ENCODE measurements at places on chromosomes 7 and 10. TPM values are rescaled to one million over a fixed set of nuclear protein-coding genes. Genes with fewer than 3 reads are reported as not detected.

Gene HMX2
- not detected for total RNA-seq

- no peak overlapping the region for H3K27ac ChIP-seq
- H3K36me3 ChIP-seq = peaks cover 3% of the 10 kb centered on the region
- no peak for DNase-seq
- H3K4me3 ChIP-seq = no peak overlapping the region
- peaks cover 13% of the 10 kb centered on the region for H3K27me3 ChIP-seq
- H3K4me1 ChIP-seq = no peaks in the 10 kb centered on the region
Observed at GRCh38 chr10:120186506-120186905, 270.5 kb upstream of the PLPP4 start.

DNA sequence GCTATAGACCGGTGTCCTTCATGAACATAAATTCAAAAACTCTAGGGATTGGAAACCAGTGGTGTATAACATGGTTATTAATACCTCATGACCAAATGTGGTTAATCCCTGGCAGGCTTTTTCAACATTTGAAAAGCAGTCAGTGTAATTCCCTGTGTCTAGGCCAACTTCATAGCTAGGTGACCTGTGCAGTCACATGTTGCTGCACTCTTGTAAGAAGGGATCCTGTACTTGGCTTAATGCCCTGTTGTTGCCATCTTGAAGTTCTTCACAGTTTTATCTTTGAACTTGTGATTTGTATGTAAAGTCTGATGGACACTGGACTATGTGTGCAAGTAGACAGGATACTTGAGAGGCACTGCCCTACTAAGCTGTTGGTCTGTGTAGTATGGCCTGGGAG, 39.7 kb downstream of the ZNF33A start:
- H3K36me3 ChIP-seq = peaks cover 14% of the 10 kb centered on the region
- no peaks in the 10 kb centered on the region for H3K4me1 ChIP-seq
- no peak overlapping the region for H3K4me3 ChIP-seq
- no peak overlapping the region for H3K27ac ChIP-seq
- DNase-seq = no peak
- no peaks in the 10 kb centered on the region for H3K27me3 ChIP-seq

DNA sequence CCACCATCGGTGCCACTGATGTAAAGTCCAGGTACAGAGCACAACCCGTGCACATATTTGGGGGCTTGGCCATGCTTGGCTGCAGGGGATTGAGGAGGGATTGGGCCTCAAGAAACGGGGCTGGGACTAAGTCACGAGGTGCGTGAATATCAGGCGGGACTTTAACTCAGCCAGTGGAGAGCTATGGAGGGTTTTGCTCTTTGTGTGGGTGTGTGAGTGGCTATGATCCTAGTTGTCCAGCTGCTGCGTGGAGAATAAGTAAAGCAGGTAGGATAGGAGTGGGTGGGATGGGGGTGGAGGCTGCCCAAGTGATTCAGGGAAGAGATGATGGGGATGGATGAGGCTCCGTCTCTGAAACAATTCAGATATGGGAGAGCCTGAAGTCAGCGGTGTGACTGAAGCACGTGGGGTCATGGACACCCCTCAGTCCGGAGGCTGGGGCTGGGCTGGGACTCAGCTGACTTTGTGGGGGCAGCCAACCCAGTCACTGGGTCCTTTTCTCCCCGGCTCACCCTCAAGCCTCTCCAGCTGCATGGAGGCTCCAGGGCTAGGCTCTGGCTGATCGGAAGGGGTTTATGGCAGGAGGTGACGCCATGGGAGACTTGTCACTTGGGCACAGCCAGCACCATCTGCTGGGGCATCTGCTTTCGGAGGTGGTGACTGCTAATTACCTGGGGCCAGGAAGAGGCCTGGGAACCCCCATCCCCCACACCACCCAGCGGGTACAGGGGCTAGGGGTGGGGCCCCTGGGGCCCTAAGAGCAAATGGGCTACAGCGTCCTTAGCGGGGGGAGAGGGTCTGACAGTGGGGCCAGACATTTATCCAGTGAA, 1.7 kb upstream of the LFNG start:
- peaks cover 26% of the 10 kb centered on the region for H3K4me1 ChIP-seq
- no peaks in the 10 kb centered on the region for H3K27me3 ChIP-seq
- no peak for DNase-seq
- H3K36me3 ChIP-seq = peaks cover 4% of the 10 kb centered on the region
- peak overlapping the region; percentile 83 for H3K4me3 ChIP-seq

DNA sequence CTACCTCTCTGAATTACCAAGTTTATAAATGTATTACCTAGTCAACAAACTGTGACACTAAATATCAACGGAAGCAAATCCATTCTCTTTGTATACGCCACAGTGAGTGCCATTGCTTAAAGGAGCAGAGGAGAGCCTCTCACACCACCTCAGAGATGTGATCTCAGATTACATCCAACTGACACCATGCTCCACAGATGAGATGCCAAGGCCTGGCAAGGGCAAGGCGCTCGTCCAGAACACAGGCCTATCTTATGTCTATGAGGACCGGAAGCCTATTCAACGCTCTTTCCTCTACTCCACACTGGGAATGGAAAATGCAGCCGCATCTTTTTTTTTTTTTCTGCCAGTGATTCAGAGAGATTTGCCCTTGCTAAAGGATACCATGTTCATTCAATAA, 11.4 kb downstream of the PDIA4 start:
- no peak for DNase-seq
- no peaks in the 10 kb centered on the region for H3K27me3 ChIP-seq
- no peak overlapping the region for H3K4me3 ChIP-seq
- H3K27ac ChIP-seq = no peak overlapping the region
- peaks cover 9% of the 10 kb centered on the region for H3K36me3 ChIP-seq

Gene TMEM229A
- total RNA-seq = not detected

DNA sequence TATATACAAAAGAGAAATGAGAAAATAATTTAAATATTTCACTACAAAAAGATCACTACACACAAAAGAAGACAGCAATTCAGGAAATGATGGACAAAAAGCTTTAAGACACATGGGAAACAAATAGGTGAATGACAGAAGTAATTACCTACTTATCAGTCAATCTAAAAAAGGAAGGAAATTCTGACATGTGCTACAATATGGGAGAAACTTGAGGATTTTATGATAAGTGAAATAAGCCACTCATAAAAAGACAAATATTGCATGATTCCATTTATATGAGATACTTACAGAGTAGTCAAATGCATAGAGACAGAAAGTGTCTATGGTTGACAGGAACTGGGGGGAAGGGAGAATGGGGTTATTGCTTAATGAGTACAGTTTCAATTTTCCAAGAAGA, 339.2 kb downstream of the CALN1 start:
- H3K27ac ChIP-seq = no peak overlapping the region
- H3K4me3 ChIP-seq = no peak overlapping the region
- H3K27me3 ChIP-seq = no peaks in the 10 kb centered on the region
- H3K4me1 ChIP-seq = no peaks in the 10 kb centered on the region
- no peak for DNase-seq
- H3K36me3 ChIP-seq = no peaks in the 10 kb centered on the region

- peaks cover 11% of the 10 kb centered on the region for H3K4me1 ChIP-seq
- peaks cover 2% of the 10 kb centered on the region for H3K36me3 ChIP-seq
Observed at GRCh38 chr7:117053432-117053831, 100.1 kb downstream of the ST7 start.

GRCh38 chr7:69687739-69688433, 89.6 kb downstream of the AUTS2 start:
- no peak overlapping the region for H3K27ac ChIP-seq
- no peaks in the 10 kb centered on the region for H3K36me3 ChIP-seq
- no peaks in the 10 kb centered on the region for H3K27me3 ChIP-seq
- DNase-seq = no peak
- H3K4me3 ChIP-seq = no peak overlapping the region
- no peaks in the 10 kb centered on the region for H3K4me1 ChIP-seq

DNA sequence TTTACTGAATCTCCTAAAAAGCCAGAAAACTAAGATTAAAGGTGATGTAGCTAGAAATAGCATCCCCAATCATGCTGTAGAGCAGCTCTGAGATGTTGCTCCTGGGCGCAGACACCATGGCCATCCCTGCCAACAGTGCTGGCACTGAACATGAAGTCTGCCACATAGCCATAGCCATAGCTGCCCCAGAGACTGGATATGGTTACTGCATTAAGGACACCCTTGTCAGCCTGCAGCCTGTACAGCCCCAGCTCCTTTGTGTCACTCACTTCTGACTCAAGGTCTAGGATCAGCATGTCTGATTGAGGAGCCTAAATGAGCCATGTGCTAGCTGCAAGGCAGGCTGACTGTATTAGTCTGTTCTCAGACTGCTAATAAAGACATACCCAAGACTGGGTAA, 284.6 kb downstream of the RPS24 start:
- H3K4me3 ChIP-seq = no peak overlapping the region
- peaks cover 10% of the 10 kb centered on the region for H3K4me1 ChIP-seq
- peaks cover 2% of the 10 kb centered on the region for H3K36me3 ChIP-seq
- no peak for DNase-seq

Gene TMEM176A
- total RNA-seq = not detected

DNA sequence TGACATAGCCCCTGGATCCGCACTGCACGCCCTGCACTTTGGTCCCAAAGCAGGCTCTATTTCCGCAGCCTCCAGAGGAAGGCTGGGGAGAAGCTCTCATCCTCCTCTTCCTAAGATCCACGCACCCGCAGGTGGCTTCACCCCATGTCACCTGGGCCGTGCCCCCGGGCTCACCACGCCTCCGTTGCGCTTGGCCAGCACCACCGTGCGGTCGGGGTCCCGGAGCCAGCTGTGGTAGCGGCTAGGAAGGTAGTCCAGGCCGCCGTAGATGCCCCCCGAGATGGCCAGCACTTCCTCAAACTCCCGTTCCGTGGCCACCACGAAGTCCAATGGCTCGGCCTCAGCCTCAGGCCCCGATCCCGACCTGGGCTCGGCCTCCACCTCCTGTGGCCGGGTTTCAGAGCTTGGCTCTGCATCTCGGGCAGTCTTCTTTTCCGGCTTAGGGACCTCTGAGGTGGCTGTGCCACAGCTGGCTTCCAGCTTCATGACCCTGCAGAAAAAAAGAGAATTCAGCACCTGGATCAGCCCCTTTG, 5.7 kb downstream of the NAT16 start:
- peak overlapping the region; percentile 82 for H3K27ac ChIP-seq
- peaks cover 82% of the 10 kb centered on the region for H3K27me3 ChIP-seq
- peak overlapping the region; percentile 67 for H3K4me3 ChIP-seq
- peaks cover 10% of the 10 kb centered on the region for H3K36me3 ChIP-seq

Gene SAP25
- 33.1 TPM for total RNA-seq

Gene MCM10
- 0.34 TPM for total RNA-seq

DNA sequence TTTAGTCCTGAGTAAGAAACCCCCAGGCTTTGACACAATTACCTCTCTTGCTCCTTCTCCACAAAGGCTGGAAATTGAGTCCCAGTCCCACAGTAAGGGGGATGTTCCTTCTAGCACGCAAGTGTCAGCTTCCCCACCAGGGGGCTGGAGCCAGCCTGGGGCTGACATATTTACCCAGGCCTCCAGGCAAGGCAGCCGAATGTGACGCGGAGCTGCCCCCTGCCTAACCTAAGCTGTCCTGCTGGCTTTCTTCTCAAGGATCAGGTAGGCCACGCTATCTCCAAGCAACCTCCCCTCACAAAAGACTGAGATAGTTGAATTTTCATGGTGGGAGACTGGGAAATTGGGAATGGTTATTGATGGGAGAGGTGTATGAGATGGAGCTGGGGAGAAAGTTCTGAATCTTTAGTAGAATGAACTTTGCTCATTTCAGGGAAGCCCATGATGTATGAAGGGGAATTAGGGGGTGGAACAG, 19.2 kb upstream of the BMPER start:
- DNase-seq = no peak
- H3K36me3 ChIP-seq = no peaks in the 10 kb centered on the region
- H3K27ac ChIP-seq = no peak overlapping the region
- peaks cover 6% of the 10 kb centered on the region for H3K4me1 ChIP-seq

DNA sequence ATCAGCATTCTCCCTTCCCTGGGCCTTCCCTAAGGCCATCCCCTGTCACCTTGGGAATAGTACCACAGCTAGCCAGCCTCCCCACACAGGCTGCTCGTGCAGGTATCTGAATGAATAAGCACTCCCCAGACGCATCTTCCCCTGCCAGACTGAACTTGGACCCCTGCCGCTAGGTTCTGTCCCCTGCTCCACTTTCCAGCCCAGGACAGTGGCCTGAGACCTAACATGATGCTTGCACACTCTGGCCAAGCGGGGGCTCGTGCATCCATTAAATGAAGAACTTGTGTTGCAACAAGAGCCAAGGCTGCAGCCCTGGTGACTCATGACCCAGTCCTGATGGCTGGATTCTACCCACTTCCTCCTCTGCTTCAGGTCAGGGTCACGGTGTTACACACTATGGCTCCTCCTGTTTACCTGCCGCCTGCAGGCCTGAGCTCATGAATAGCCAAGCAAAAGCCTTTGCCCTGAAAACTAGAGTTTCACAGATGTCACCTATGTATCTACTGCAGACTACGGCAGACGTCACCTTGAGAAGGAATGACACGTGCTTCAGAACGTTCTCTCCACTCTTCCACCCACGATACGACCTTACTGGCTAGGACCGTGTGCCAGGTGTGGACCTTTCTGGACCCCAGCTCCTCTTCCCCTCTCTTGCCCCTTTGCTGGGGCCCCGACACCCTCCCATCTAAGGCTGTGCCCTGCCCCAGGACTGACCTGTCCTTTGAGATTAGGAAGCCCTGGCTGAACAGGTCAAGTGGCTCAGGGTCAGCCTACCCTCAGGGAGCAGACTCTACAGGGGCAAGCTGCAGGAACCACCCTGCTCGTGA, 6.5 kb downstream of the ASB13 start:
- H3K36me3 ChIP-seq = peaks cover 2% of the 10 kb centered on the region
- no peak for DNase-seq
- H3K4me1 ChIP-seq = peaks cover 50% of the 10 kb centered on the region
- peak overlapping the region; percentile 36 for H3K4me3 ChIP-seq

All from T-helper 17 cell (primary cell).